Activated CD4-positive, alpha-beta T cell treated with anti-CD3 and anti-CD28 coated beads, Interleukin-2, amount 50 U/mL, for 24 hours (primary cell): ENCODE measurements at places on chromosomes 6 and 20.

DNA sequence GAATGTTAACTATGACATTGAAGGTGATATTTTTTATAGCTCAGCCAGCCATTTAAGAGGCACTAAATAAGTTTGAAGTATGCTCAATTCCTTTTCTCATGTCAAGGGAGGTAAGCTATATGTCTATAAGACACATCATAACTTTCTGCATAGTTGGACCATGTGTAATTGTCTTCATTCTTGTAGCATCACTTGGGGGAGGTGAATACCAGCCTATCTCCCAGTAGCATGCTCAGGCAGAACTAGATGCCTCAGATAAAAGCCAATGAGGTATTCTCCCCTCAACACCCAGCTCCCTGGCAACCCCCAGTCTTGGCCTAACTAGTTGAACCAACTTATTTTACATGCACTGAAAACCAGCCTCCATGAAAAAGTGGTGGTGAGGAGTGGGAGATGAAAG lies 158.3 kb upstream of the JAG1 start:
- DNase-seq = no peak

GRCh38 chr6:28775405-28776129 lies 148.2 kb downstream of the TRIM27 start:
- no peak for DNase-seq

- DNase-seq = peak; percentile 32
Observed at GRCh38 chr6:125995972-125996580, 9.7 kb downstream of the TRMT11 start.

DNA sequence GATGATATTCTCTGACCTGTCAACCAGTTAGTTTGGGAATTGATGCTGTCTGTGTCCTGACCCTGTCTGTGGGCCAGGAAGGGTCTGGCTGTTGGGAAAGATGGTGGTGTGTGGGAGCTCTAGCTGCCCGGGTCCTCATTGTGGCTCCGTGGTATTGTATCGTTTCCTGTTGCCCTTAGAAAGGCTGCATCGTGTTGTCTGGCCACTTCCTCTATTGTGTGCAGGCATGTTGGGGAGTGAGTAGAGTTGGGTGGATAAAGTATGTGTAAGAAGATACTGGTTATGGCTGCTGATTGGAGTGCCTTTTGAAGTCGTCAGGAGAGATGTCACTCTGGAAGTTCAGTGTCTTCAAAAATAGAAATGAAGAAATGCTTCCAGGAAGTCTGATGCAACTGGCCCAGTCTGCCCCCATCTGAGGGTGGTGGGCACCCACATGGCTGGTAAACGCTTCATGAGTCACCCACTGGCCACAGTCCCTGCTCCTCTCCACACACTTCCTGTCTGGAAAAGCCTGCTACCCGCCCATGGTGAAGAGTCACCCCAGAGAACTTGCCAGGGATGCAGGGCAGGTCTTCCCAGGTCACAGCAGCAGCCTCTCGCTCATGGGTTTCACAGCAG lies 27.9 kb downstream of the PPARD start:
- DNase-seq = no peak

DNA sequence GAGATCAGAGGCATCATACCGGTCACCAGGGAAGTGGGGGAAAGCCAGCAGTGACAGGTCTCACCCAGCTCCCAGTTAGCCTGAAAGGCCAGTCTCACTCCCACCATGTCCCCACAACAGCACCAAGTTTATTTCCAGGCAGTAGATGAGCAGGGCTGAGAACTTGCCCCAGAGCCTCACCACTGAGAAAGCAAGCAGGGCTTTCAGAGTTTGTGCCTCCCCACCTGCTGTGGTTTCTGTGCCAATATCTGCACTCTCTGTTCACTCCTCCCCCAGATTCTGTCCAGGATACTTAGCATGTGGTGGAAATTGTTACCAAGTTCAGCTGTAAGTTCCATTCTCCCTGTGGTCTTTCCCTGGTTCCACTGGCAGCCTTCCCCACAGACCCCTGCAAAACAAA lies 255.0 kb upstream of the HTR1E start:
- DNase-seq = no peak

DNA sequence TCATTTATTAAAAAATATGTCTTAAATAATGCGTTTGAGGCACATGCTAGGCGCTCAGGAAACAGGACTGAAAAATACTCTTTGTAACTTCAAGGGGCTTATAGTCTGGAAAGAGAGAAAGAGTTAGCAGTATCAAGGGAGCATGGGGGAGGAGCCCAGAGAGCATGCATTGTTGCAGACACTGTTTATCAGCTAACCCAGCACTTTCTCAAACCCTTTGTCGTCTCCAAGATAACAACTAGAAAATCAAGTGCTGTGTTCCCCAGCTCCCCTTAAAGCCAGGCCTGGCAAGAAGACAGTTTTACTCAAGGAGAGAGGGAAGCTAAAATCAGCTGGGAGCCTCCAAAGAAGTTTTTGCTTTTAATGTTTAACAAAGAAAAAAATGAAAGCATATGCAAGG lies 98.4 kb downstream of the PERP start:
- no peak for DNase-seq

GRCh38 chr6:41463062-41463930 lies 82.9 kb upstream of the FOXP4 start:
- DNase-seq = no peak

DNA sequence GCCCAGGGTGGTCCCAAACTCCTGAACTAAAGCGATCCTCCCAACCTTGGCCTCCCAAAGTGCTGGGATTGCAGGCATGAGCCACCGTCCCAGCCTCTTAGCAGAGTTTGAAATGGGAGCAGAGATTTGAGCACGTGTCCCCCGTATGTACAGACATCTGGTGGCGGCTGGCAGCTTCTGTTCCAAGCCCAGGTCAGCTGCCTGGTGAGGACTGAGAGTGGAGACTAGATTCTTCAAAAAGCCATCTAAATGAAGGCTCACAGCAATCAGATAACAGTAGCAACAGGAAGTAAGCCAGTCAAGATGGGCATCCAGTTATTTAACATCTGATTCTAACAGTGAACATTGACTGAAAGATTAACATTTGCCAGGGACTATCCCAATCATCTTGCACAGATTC lies 128.1 kb upstream of the AKAP12 start:
- DNase-seq = no peak

- DNase-seq = no peak
Observed at GRCh38 chr20:44334709-44335108, 2.1 kb upstream of the R3HDML start.

DNA sequence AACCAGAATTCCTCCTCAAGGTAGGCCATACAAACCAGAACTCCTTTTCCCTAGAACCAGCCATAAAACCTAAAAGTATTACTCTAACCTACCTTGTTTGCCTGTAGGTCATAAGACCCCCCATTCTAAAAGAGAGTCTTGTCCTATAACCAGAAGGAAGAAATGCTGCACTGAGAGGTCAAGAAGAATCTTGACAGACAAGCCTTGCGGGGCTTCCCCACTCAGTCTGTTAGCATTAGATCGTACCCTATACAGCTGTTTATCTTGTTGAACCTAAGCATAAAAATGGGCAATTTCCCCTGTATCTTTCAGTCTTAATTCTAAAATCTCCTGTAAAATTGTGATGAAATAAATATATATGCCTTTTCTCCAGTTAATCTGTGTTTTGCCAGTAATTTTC lies 52.3 kb upstream of the HFE start:
- DNase-seq = no peak

- no peak for DNase-seq
Observed at GRCh38 chr6:25457516-25457915, 178.3 kb downstream of the CARMIL1 start.

DNA sequence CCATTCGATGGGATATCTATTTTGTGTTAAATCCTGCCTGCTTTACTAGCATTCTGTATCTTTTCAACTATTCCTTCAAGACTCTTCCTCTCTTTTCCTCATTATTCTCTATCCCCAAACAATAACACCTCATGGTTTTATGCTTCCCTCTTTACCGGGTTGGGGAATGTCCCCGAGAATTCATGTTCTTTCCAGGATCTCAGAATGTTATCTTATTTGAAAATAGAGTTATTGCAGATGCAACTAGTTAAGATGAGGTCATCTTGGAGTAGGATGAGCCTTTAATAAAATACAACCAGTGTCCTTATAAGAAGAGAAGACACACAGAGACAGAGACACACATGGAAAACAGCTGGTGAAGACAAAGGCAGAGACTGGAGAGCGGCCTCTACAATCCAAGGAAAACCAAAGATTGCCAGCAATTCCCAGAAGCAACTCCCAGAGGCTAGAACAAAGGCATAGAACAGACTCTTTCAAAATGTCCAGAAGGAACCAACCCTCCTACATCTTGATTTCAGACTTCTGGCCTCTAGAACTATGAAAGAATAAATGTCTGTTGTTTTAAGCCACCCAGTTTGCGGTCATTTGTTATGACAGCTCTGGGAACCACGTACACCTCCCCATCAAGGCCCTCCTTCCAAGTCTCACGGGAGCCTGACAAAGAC lies 126.8 kb upstream of the TNFAIP3 start:
- DNase-seq = no peak

GRCh38 chr20:37235065-37235464 lies 26.5 kb downstream of the GHRH start:
- no peak for DNase-seq

DNA sequence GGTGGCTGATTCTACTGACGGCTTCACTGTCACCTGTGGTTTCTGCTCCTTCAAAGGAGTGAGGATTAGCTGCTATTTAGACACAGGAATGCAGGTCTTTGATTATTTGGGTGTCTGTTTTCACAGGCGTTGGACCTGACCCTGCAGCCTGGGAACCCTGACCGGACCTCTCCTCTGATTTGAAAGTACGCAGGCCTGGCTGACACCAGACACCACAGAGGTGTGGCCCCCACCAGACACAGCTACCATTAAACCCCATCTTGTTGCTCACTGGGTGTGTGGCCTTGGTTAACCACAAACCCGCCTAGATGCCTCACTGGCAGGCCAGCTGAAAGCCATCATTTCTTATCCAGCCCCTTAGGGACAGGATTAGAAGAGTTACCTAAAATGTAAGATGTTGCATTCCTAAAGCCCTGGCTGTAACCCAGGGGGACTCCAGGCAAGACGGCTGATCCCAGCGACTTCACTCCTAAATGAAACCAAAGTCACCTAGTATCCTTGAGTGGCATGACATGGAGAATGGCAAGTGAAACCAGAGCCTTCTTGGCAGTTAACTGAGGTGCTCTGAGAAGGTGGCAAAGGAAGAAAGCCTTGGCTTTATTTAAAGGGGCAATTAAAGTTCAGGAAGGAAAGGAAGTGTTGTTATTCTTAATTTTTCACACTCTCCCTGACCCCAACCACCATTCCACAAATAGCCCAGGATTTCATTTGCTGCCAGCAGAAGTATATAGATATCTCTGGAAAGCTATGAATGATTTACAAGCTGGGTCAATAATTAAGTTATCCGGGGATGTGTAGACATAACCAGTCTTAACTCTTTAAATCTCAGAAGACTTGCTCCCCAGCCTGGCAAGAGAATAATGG lies 169.9 kb downstream of the QRSL1 start:
- DNase-seq = no peak

- peak; percentile 73 for DNase-seq
Observed at GRCh38 chr6:30490026-30490876, 942 bp downstream of the HLA-E start.

GRCh38 chr20:17985388-17986018 lies 16.7 kb downstream of the MGME1 start:
- DNase-seq = no peak
